Activated CD4-positive, alpha-beta T cell treated with anti-CD3 and anti-CD28 coated beads, Interleukin-2, Interleukin-4, amounts not matched to agents 100 ng/mL and 50 ng/mL, durations not matched to agents 16 hours and 8 hours (primary cell): ENCODE measurements at places on chromosomes 3 and 15.

DNA sequence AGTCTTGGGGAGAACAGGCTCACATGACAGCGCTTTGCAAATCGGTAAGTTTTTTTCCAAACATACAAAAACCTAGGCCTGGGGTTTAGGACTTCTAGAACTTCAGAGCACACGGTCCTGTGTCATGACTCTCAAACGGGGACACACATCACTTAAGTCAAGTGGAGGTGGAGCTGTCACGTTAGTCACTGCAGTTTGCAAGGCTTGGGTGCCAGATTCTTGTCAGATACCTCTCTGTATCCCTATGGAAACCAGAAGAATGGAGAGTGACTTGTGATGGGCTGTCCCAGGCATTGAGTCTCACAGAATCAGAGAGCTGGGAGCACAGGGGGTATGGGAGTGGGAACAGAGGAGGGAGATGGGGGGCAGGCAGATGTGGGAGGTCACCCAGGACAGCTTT, 64.8 kb downstream of the DUT start:
- no peak for DNase-seq

DNA sequence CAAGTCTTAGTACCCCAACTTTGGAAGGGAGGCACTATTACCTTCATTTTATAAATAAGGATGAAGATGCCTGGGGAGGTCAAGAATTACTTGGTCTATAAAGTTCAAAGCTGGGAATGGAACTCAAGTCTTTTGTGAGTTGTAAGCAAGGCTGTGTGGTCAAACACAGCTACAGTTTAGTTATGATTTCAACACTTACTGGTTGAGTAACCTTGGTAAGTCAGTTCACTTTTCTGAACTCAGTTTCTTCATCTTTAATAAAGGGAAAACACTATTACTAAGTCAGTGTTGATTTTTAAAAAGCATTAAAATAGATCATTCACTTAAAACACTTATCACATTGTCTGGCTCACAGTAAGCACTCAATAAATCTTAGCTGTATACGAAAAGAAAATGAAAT, 200.4 kb upstream of the ADAMTS9 start:
- DNase-seq: no peak

DNA sequence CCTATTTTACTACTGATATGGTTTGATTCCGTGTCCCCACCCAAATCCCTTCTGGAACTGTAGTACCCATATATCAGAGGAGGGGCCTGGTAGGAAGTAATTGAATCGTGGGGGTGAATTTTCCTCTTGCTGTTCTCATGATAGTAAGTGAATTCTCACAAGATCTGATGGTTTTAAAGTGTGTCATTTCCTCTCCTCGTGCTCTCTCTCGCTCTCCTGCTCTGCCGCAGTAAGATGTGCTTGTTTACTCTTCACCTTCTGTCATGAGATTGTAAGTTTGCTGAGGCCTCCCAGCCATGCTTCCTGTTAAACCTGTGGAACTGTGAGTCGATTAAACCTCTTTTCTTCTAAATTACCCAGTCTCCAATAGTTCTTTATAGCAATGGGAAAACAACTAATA, 81.2 kb upstream of the ZBTB20 start:
- no peak for DNase-seq

DNA sequence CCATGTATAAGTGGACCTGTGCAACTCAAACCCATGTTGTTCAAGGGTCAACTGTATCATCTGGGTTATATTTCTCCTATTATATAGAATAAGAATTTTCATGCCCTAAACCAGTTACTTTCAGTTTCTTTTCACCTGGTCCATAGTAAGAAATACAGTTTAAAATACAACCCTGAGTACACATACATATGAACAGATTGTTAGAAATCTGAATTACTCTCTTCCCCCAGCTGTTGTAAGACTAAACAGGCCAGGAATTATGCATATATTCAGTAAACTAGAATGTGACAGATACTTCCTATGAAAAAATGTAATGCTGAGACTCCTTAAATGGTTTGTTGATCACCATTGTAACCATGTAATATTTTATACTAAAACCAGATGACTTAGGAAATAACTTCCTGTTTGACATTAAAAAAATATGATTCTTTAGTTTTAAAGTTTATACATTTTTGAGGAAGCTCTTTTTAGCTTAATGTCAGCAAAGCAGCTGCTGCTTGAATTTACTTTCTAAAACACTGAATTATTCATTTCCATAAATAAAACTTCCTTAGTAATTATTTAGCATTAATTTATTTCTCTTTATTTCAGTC, 52.5 kb upstream of the ZCWPW2 start:
- no peak for DNase-seq

DNA sequence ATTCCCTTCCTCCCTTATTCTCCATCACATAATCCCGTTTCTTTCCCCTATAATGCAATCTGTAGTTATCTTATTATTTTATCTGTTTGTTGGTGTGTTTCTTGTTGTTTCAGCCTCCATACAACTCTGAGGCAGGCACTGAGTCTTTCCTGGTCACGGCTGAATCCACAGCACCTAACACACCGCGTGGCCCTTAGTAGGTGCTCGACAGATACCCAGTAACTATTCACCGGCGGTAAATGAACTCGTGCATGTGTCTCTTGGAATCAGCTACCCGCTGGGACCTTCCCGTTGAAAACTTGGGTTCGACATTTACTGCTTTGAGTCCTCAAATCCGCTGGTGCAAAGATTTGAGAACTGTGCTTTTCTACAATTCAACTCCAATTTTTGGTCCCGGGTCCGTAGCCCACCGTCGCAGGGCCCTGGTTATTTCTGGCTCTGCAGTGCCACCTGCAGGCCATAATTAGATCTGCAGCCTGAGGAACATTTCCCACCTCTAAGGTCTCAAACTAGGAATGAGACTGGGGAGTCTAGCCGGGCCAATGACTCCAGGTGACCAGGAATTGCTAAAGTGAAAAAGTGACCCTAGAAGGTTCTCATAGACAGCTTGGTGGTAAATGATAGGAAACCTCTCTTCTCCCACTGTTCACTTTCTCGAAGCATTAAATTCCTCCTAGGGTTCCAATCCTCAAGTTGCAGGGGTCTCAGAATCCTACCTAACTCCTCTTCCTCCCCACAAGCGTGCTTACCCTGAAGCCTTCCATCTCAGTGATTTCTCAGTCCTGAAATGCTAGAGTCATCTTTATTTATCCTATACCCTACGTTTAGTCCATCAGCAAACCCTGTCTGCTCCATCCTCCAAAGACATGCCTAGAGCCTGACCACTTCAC, 40.0 kb upstream of the TRH start:
- peak; percentile 31 for DNase-seq

DNA sequence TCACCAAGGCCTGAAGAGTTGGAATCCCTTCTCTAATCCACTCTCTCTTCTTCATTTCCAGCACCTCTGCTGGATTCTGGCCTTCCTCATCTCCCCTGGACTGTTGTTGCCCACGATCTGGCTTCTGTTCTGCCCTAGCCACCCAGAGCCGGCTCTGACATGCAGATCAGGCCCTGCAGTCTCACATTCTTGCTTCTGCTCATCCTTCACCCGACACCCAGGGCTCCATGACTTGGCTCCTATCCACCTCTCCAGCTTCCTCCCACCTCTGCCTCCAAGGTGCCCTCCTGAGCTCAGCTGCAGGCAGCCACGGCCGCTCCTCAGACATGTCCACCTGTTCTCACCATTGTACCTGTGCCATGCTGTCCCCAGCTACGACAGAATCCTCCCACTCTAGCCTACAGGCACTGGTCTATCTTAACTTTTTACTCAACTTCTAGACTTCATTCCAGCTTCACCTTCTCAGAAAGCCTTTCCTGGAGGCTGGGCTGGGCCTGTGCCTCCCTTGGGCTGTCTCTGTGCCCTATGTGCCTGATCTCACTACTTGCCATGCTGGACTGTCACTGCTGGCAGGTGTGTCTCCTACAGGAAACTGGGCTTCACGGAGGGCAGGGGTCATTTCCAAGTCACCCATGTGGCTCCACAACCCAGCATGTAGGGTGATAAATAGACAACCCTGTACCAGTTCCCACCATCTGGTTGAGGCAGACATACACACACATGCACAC, 16.0 kb upstream of the TBC1D21 start:
- no peak for DNase-seq

- DNase-seq: no peak
These were observed 23.9 kb upstream of the AADACL2 start for GRCh38 chr3:151709847-151710246.

GRCh38 chr3:192273697-192274010, 453.7 kb downstream of the FGF12 start:
- no peak for DNase-seq

GRCh38 chr3:11157421-11157820, 3.1 kb downstream of the HRH1 start:
- no peak for DNase-seq

GRCh38 chr15:67224889-67225288, 29.6 kb downstream of the AAGAB start:
- no peak for DNase-seq

DNA sequence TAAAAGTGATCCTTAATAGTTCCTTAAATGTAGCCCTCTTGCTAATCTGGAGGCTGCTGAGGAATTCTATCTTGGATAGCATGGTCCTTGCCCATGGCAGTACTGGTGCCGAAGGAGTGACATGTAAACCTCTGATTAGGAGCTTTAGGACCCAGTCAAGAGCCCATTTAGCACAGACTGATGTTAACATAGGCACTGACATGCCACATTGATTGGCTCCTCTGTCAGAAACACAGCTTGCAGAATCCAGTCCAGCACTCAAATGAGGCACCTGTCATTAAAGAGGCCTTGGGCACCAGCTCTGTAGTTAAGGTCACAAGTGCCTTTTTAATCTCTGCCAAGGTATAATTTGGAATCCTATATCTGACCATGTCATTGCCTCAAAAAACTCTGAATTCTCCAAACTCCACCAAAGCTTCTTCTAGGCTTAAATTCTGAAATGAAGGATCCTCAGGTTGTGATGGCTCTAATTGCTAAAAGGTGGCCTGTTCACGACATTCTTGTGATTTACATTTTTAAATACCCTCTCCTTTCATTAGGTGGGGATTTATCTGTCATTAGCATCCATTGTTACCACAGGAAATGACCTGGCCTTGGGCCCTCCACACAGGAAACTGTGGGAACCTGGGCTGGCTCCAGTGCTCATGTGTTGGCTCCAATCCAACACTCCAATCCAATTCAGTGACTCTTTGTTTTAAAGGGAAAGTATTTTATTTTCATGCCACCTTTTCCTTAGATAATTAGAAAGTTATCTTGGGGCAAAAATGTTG, 57.3 kb upstream of the RNF7 start:
- no peak for DNase-seq

DNA sequence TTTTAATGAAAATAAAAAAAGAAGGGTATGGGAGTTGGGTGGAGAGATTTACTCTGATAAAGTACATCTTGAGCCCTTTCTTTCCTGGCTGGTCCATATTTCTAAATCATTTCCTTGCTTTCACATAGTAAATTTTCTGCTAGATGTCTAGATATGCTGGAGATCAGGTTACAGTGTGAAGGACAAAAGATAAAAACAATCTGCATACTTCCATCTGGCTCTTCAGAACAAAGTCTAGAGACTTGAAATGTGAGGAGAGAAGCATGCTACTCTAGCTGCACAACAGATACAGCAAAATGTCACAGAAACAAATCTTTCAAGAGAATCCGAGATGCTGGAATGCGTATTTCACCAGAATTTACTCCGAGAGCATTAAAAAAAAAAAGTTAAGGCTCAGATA, 42.2 kb downstream of the FOXP1 start:
- DNase-seq: no peak

GRCh38 chr3:107258300-107258699, 118.9 kb upstream of the CCDC54 start:
- DNase-seq: no peak
